ENCODE measurements at places on chromosomes 1 and 21. TPM values are rescaled to one million over a fixed set of nuclear protein-coding genes. Genes with fewer than 3 reads are reported as not detected.

Gene PHLDA3
- 3.7 TPM for total RNA-seq

Gene BRINP2
- total RNA-seq, result 0.06 TPM

GRCh38 chr1:243513726-243514491, 258.1 kb downstream of the SDCCAG8 start:
- no peak for DNase-seq

Gene RIPK4
- 2.1 TPM for total RNA-seq

DNA sequence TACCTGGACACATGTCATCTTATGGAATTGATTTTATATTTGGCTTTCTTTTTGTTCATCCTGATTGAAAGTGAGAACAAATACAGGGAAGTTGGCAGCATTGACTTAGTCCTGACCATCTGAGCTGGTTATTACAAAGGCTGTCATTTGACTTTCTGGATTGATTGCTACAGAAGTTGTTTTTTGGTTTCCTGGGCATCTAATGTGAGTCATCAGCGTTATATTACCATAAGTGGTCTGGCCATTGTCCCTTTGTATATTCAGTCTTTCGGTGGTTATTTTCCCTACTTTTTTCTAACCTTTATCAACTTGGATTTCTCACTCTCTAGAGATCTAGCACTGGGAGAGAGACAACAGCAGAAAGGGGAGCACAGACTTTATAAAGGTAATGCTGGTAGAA, 1646.5 kb downstream of the MRPL39 start:
- no peak for DNase-seq

DNA sequence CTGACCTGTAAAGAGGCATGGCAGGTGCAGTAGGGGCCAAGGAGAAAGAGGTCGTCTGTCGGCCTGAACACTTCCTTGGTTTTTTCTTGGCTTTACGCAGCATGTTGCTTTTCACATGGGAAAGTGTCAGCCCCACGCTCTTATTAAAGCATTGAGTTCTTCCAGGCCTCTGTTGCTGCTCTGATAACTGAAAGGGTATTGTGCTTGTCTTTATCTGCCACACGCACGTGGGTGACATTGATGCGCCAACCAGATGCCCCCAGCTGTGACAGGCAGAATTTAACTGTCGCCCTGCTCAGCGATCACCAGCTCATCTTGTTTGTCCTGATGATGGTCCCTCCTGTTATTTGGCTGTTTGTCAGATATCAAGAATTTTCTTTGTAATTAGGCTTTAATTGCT, 76.5 kb downstream of the GALNT2 start:
- DNase-seq, result no peak

Gene PTGER3
- 0.46 TPM for total RNA-seq

Gene S100A9
- 11.5 TPM for total RNA-seq

All from T-cell (primary cell).